ENCODE measurements at places on chromosomes 5 and 9. TPM values are rescaled to one million over a fixed set of nuclear protein-coding genes. Genes with fewer than 3 reads are reported as not detected.

INSYN2B gene
- 0.20 TPM for polyA plus RNA-seq

APBB3 gene
- 16.7 TPM for polyA plus RNA-seq

OR1J2 gene
- polyA plus RNA-seq, result not detected

FOCAD gene
- polyA plus RNA-seq, result 9.5 TPM

IFNA8 gene
- not detected for polyA plus RNA-seq

HTR4 gene
- polyA plus RNA-seq, result 1.3 TPM

ESM1 gene
- 0.43 TPM for polyA plus RNA-seq

All from right cardiac atrium (tissue), 5 donors.